ENCODE measurements at places on chromosomes 13 and 19. TPM values are rescaled to one million over a fixed set of nuclear protein-coding genes. Genes with fewer than 3 reads are reported as not detected.

GRCh38 chr13:24233351-24233901, 72.9 kb downstream of the SPATA13 start:
- no peak for DNase-seq
- H3K27ac ChIP-seq, result no peak overlapping the region
- no peaks in the 10 kb centered on the region for H3K36me3 ChIP-seq
- H3K27me3 ChIP-seq, result no peaks in the 10 kb centered on the region
- no peaks in the 10 kb centered on the region for H3K4me1 ChIP-seq

- H3K4me3 ChIP-seq, result no peak overlapping the region
- H3K27me3 ChIP-seq, result no peaks in the 10 kb centered on the region
- no peak for DNase-seq
- H3K27ac ChIP-seq, result no peak overlapping the region
- H3K4me1 ChIP-seq, result no peaks in the 10 kb centered on the region
Observed at GRCh38 chr13:24563087-24563486, 50.5 kb upstream of the PARP4 start.

The ANKRD24 gene
- 0.21 TPM for total RNA-seq

DNA sequence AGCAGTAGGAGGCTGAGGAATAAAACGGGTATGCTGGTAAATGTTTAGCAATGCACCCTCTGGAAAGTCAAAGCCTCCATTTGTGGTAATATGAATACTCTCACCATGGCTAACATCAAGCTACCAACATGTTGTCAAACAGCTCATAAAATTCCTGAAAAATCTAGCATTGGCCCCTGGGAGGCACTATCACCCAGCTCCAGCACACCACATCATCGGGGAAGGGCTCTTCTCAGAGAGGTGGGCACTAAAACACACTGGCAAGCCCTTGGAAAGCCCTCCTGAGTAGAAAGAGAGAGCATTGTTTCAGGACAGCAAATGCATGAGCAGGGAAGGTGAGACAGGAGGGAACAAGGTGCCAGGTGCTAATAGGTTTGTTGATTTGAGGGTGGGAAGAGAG, 53.9 kb upstream of the FLT1 start:
- no peaks in the 10 kb centered on the region for H3K36me3 ChIP-seq
- H3K4me3 ChIP-seq, result no peak overlapping the region
- H3K27ac ChIP-seq, result no peak overlapping the region
- DNase-seq, result no peak
- H3K4me1 ChIP-seq, result no peaks in the 10 kb centered on the region

The S1PR2 gene
- 1.9 TPM for total RNA-seq

The SEMA6B gene
- total RNA-seq, result 27.9 TPM

All from heart right ventricle (tissue), 16 donors.